Activated CD8-positive, alpha-beta T cell treated with anti-CD3 and anti-CD28 coated beads, Interleukin-2, amount 10 ng/mL, durations not matched to agents 7 days and 5 days (primary cell): ENCODE measurements at places on chromosomes 2 and 18. TPM values are rescaled to one million over a fixed set of nuclear protein-coding genes. Genes with fewer than 3 reads are reported as not detected.

Gene ZSCAN30
- total RNA-seq = 16.0 TPM

Gene UGT1A5
- not detected for total RNA-seq

Gene FAM228A
- total RNA-seq = not detected

Gene SPP2
- total RNA-seq = not detected

Gene ATP6V1B1
- total RNA-seq = not detected
